Activated CD4-positive, alpha-beta memory T cell treated with anti-CD3 and anti-CD28 coated beads for 36 hours (primary cell): ENCODE measurements at places on chromosomes 4 and X. TPM values are rescaled to one million over a fixed set of nuclear protein-coding genes. Genes with fewer than 3 reads are reported as not detected.

The AFM gene
- not detected for total RNA-seq

The XK gene
- not detected for total RNA-seq

The TMPRSS11E gene
- not detected for total RNA-seq

The KANTR gene
- 5.9 TPM for total RNA-seq

The CD38 gene
- 11.6 TPM for total RNA-seq

The EVC2 gene
- total RNA-seq, result 1.7 TPM

DNA sequence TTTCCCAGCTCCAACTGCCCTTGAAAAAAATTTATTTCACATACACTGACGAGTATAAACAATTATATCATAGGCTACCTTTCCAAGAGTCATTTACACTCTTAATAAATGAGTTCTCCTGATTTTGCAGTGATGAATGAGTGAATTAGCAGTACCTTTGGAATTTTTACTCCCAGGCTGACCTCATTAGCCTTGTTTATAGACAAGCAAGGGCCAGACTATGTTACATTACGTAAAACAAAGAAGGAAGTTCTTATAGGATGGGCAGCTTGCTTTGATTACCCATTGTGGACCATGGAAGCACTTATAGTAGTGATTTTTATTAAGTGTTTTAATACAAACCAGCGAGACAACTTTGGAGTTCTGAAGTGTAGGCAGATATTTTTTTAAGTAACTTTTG, 112.9 kb upstream of the C1QTNF7 start:
- no peak for DNase-seq

DNA sequence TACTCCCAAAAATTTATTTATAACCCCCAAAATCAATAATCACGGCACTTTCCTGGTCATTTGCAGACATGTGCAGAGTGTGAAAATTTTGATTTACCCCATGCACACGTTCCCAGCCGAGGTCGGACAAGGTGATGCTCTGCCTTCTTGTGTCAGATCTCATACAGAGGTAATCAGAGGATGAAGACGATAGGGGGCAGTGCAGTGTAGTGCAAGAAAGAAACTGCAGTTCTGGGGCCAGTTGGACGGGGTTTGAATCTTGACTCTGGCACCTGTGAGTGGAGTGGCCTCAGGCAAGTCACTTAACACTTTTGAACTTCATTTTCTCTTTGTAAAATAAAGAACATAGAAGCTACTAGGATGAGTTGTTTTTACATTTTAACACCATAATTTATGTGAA, 88.4 kb downstream of the FRMPD3 start:
- peak; percentile 50 for DNase-seq

GRCh38 chr4:141845901-141846300, 209.5 kb downstream of the IL15 start:
- DNase-seq, result no peak

DNA sequence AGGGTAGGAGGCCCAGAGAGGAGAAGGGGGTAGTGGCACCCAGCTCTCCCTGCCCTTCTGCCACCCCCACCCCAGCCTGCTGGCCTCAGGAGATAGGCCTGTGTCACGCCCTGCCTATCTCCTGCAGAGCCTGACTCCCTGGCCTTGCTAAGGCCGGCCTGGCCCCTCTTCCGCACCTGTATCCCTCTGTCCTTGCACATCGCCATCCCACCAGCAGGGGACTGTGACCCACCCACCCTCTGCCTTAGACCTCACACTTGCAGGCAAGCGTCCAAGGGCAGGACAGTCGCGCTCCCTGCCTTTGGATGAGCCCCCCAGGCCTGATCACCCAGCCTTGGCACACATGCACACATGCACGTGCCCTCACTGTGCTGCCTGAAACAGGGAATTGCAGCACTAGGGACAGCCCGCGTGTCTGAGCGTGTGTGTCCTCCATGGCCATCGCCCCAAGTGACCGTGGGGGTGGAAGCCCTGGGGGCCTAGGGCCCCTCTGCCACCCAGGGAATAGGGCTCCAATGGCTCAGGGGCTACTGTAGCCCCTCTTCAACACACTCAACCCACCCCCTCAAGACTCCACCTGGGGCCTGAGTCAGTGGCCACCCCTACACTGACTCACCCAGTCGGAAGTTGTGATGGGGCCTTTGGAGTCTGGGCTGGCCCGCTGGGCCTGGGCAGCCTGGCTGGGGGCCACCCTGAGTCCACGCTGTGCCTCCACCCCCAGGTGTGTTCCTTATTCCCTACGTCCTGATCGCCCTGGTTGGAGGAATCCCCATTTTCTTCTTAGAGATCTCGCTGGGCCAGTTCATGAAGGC, 2.1 kb downstream of the SLC6A8 start:
- DNase-seq, result no peak

DNA sequence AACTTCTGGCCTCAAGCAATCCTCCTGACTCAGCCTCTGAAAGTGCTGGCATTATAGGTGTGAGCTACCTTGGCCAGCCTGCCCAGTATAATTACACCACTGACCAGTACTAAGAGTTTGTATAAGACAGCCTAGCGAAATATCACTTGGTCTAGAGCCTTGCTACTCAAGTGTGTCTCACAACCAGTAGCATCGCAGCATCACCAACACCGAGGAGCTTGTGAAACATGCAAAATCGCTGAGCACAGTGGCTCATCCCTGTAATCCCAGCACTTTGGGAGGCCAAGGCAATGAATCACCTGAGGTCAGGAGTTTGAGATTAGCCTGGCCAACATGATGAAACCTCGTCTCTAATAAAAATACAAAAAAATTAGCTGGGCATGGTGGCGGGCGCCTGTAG, 102.0 kb upstream of the GATB start:
- no peak for DNase-seq

- no peak for DNase-seq
Observed at GRCh38 chr4:38281371-38282071, 321.3 kb downstream of the PTTG2 start.

DNA sequence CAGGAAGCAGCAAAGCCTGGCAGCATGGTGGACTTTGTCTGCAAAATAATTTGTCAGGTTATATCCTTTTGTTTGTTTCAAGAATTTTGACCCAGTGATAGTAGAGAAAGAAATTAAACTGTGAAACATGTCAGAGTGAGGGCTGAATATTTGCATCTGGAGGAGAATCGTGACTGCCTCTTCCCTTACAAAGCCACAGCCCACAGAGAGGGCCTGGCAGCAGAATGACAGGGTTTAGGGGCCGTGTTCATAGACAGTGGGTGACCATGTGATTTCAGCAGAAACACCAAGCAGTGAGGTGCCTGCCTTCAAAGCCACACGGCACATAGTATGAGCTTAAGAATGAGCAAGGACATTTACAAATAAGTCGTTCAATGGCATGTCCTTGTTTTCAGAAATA, 24.4 kb upstream of the PLAC8 start:
- peak; percentile 19 for DNase-seq

DNA sequence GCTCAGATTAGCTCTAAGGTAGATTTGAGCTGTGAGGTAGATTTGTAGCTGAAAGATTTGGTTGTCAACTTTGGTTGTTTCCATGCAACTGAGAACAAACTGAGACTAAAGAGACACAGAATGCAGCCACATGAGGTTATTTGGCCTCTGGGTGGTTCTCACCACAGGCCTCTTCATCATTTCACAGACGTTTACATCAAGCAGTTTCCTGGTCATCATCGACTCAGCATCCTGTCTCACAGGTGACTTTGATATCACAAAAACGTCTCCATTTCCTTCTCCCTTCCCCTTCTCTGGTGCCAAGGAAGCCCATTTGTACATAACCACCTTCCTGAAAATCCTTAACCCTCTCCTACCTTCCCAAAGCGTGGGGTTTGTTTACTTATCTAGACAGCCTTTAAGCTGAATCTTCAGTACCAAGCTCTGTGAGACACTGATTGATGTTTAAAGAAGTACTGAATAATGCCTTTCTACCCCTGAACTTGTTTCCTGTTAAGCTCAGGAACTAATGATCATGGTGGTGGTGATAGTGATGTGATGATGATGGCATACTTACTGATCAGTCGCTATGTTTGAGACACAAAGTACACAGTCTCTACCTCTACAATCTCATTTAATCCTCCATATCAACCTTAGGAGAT, 81.9 kb downstream of the FAM114A1 start:
- peak; percentile 77 for DNase-seq

GRCh38 chr4:124505211-124505610, 207.3 kb downstream of the ANKRD50 start:
- DNase-seq, result no peak

DNA sequence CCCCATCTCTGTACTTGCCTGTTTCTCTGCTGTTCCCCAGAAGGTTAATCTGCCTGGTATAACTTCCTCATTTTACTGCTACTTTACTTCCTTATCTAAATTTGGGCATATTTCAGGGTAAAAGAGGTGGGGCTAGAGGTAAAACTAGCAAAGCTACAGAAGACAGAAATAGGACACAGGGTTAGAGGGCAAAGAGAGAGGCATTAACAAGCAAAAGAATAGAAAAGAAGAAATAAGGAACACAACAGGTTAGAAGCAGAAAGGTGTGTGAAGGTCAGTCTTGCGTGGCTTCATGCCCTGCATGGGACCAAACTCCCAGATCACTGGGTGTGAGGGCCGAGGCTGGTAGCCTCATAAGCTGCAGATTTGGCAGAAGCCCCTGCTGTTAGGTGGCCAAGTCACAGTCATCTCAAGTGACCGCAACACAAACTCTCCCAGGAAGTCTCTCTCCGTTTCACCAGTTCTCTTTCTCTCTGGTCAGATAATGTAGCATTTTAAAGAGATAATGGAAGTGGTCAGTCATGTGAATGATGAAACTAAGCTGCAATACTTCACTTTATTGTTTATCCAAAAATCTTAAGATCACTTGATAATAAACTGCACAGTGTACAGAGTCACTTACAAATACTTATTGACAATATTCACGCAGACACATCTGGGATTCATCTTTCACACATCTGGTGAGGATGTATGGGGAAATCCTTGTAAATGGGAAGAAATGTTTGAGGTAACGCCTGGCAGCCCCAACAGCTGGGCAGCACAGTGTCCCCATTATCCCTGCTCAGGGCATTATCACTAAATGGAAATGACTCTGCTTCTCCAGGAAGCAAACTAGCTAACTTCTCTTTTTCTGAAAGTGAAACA, 16.4 kb downstream of the TMEM154 start:
- no peak for DNase-seq

DNA sequence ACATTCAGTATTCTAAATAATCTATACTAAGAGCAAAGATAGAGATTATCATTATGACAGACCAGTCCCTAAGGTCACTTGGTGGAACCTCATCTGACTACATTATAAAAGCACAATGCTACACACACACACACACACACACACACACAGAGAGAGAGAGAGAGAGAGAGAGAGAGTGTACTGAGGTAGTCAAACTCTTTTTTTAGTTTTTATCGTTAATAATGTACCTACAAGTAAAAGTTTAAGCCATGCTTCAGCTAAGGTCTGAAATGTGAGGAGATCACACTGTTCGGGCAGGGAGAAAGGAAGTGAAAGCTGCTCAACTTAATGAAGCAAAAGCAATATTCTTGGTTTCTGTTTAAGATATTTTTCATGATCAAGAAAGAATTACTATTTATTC, 75.8 kb upstream of the CCDC160 start:
- no peak for DNase-seq

- DNase-seq, result no peak
Observed at GRCh38 chr4:56104188-56104587, 155.4 kb downstream of the CEP135 start.

DNA sequence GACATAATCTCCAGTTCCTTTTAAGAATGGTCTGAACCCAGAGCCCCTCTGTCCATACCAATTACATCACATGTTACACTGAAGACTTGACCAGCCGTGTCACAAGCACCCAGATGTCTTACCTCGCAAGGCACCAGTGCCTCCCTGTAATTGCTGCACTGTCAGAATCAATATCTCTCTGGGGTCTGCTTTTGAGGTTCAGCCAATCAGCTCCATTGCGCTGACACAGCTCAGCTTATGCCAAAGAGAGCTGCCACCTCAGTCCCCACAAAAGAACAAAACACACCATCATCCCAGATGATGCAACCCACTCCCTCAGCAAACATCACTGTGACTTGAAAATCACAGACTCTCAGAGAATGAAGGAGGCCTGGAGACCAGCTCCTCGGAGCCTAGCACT, 82.5 kb upstream of the SORBS2 start:
- DNase-seq, result no peak
